ENCODE measurements at places on chromosomes 7 and 10.

GRCh38 chr7:132130497-132130896 is 445.8 kb downstream of the PLXNA4 start:
- DNase-seq: no peak

GRCh38 chr7:135822376-135822775 is 73.8 kb upstream of the FAM180A start:
- DNase-seq: no peak

GRCh38 chr7:51620706-51621105 is 304.1 kb upstream of the COBL start:
- no peak for DNase-seq

DNA sequence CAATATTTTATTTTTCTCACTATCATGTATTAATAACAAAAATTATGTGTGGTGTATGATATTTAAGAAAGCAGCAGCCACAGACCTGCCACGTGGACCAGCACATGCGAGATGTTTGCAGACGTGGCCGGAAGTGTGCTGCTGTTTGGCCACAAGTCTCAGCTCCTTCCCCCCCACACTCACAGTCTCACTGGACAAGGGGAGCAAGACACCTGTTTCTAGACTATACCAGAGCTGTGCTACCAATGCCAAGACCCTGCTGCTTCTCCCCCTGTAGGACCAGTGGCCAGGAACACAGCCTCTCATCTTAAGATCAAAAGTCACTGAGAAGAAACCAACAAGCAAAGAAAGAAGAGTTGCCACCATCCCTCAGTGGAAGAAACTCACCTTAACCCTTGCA is 258.9 kb upstream of the PPP2R2D start:
- no peak for DNase-seq

DNA sequence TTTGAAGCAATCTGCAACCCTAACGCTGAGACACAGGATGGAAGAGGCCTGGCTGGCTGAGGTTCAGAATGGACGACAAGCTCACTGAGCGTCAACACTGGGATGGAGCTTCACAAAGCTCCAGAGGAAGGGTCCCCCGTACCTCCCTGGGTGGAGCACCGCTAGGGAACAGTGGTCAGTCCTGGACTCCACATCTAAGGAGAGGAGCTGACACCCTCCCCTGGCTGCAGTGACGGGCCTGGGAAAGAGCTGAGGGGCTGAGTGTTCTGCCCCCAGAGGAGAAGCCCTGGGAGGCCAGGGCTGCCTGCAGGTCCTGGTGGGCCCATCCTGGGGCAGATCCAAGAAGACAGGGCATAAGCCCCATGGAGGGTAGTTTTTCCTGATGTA is 146.2 kb downstream of the ARHGAP22 start:
- no peak for DNase-seq

DNA sequence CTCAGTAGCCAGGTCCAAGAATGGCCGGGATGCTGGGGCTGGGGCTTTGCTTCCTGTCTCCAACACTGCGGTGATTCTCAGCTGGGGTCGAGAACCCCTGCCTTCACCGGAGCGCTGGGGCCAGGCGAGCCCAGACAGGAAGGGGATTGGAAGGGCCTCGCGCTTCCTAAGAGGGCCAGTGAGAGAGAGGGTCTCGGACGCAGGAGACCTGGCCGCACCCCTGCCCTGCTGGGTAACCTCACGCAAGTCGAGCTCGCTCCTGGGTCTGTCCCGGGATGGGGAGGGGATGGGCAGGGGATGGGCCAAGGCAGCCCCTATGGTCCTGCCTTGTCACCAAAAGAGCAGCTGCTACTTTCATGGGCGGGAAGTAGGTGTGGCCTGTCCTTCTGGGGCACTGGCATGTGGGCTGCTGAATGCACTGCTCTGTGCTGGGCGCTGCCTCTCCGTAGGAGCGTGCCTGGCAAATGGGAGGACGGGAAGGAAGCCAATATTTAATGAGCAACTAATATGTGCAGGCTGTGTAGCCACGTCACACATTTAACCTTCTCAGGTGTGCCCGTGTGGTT is 20.0 kb downstream of the KCNK18 start:
- DNase-seq: no peak

DNA sequence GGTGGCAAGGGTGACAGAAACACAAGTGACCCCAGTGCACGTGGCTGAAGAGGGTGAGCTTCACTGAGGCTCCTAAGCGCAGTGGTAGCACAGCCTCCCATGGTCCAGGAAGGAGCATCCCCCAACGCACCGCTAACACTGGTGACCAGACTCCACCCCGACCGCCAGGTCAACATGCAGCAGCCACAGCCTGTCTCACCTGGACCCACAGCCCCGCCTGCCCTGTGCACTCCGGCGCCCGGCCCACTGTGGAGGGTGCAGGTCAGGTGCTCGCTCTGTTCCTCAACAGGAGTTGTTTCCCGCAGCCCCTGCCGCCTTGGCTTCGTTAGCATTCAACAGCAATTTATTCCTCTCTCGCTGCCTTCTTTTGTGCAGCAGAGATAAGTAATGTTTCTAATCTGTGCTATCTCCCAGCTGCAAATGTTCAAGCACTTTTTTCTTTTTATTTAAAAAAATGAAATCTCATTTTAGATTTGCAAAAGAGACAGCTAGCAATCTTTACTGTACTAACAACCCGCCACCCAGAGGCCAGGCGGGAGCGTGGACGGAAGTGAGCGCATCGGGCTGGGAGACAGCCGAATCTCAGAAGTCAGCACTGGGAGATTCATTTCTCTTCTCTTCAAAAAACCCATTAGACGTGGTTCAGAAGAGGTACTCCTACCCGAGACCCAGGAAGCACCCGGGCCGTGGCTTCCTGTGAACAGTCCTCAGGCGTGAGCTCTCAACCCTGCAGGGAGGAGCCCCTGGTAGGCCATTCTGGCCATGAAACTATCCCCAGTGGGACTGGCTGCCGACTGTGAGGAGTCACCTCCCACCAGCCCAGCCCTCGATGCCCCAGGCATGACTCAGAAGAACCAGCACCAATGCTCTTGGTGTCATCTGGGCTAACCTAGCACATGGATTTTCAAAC is 133.4 kb downstream of the MAD1L1 start:
- no peak for DNase-seq

GRCh38 chr10:118459642-118460193 is 117.6 kb upstream of the FAM204A start:
- peak; percentile 80 for DNase-seq

GRCh38 chr7:41911792-41912191 is 208.9 kb upstream of the INHBA start:
- DNase-seq: no peak

DNA sequence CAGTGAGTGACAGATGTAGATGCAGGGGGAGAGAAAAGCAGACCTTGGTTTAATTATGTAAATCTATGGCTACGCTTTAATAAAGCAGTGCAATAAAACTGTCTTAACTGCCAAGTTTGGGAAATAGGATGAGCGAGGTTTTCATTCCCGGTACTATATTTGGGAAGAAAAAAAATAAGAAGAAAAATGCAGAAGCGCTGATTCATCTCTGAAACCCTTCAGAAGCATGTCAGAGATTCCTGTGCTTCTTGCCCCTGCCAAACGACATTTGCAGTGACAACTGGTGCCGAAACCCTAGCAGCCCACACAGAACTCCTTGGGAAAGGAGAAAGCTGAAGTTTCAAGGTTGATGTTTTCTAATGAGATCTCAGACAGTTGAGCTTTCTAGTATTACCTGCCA is 380.7 kb downstream of the REEP3 start:
- DNase-seq: no peak

- DNase-seq: no peak
Measured at GRCh38 chr7:29956487-29956836, 33.1 kb downstream of the SCRN1 start.

GRCh38 chr7:98276241-98276761 is 5.2 kb upstream of the BRI3 start:
- DNase-seq: no peak

DNA sequence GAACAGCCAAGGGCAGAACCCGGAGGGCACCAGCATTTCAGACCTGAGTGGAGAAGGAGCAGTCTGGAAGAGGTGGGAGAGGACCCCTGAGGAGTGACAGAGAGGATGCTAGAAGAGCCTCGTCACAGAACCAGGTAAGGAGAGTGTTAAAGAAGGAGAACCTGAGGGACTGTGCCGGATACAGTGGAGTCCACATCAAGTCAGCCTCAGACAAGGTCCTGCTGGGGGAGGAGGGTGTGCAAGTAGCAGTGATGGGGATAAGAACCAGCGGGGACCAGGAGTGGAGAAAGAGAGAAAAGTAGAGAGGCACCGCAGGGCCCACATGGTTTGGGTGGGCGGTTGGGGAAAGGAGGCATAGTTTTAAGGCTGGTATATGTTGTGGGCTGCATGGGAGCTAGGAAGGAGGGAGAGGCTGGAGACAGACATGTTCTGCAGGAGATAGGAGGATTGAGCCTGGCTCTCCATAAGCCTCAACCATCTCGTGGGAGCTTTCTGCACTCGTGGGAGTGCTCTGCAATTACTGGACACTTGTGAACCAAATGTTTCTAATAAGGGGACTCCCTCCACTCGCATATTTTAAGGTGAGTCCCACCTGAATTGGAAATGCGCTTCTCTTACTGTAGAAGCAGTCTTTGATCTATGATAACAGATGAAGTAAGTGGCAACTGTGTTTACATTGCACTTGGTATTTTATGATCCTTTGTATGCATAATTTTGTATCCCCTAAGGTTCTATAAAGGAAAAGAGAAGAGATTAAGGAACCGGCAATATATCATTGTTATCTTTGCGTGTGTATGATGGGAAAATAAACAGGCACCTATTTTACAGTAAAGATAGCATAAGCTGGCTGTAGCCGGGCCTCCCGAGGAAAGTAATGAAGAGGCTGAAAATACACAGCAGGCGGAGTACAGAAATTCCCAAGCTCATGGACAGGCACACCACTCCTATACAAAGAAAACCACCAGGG is 154.8 kb downstream of the ADAM12 start:
- no peak for DNase-seq

GRCh38 chr7:103082497-103082896 is 7.6 kb downstream of the ARMC10 start:
- DNase-seq: no peak

DNA sequence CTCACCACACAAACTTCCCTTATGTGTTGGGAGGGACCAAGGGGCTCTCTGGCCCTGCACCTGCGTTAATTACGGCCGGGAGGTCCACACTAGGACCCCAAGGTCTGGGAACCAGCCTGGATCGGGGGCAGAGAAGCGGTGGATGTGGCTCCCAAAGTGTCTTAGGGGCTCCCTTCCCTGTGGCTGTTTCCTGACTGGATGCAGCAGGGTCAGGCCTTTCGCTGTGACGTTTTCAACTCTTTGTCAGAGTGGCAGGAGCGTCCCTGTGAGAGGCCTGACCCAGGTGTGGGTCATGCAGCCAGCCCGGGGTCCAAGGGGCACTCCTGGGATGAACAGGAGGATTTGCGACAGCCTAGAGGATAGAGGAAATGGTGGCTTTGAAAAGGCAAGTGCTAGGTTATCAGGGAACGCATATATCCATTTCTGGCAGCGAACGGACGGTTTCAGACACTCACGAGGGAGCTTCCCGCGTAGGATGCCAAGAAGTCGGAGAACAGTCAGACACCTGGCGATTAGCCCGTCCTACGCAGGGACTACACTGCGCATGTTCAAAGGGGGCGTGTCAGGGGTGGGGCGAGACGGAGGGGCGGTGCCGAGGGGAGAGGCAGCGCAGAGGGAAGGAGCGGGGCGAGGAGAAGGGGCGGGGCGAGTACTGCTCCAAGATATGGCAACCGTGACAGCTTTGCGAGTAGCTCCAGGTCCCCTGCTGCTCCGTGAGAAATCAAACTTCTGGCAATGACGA is 46.2 kb upstream of the ZNF716 start:
- peak; percentile 21 for DNase-seq

DNA sequence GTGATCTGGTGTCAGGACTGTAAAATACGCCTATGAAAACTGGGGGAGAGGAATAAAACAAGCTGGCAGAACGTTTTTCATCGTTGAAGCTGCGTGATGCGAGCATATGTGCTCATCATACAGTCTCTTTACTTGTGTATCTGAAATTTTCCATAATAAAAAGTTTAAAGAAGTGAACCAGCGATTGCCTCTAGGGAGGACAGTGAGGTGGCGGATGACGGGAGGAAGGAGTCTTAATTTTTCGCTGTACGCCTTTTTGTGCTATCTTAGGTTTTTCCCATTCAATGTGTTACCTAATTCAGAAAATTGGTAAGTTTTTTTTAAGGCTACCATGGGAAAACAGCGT is 891 bp upstream of the WAPL start:
- no peak for DNase-seq

DNA sequence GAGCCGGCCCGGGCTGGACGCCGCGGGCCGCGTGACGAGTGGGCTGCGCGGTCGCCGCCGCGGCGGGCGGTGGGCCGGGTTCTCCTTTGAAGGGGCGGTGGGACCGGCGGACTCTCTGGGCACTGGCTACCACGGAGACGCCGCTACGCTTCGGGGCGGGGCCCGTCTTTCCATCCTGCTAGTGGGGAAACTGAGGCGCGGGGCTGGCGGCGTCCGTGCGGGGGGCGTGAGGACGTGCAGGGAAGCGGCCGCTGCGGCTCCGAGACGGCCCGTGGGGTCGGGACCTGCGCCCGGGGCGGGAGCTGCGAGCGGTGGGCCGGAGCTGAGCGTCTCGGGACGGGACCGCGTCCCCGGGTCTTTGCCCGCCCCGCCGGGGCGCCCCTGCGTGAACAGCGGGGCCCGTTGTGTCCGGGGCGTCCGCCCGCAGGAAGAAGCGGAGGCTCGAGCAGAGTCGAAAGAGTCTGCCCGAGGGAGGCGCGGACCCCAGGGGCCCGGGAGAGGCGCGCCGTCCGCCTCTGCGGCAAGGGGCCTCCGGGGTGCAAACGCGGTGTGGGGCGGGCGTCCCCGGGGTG is 548 bp upstream of the BNIP3 start:
- no peak for DNase-seq

GRCh38 chr10:131901181-131901829 is 497 bp downstream of the PPP2R2D start:
- DNase-seq: peak; percentile 4

DNA sequence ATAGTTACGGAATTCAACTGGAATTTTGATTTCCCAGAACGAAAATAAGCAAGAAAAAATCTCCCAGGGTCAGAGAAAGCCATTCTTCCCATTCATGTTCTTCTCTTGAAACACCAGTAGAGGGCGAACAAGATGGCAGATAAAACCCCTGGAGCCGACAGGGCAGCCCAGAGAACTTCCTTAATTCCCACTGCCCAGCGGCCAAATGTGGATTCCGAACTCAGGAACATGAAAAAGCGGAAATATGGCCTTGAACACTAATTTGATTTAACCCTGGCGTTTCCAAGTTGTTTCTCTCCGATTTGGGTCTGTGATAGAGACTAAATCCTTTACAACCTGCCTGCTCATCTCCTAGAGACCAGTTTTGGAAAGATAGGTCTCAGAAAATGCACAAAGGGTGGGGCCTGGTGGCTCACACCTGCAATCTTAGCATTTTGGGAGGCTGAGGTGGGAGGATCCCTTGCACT is 100.7 kb upstream of the WAC start:
- DNase-seq: peak; percentile 62

DNA sequence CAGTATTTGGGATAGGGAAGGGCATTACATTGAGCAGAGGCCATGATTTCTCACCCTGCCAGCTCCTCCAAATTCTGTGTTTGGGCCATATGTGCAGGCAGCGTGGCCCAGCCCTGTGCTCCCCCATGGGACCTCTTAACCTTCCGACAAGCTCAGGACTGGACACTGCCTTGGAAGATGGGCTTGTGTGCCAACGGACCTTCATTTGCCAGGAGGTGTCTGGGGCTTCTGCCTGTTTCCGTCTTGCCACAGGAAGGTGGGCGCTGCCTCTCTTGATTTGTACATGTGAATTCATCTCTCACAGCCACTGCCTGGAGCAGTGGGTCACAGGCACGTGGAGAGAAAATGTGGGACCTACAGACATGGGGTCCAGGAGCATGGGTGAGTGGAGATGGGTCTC is 272.6 kb downstream of the CCSER2 start:
- no peak for DNase-seq

Measured in midbrain (tissue), 1 donor.